ENCODE measurements at places on chromosomes 7 and 10.

DNA sequence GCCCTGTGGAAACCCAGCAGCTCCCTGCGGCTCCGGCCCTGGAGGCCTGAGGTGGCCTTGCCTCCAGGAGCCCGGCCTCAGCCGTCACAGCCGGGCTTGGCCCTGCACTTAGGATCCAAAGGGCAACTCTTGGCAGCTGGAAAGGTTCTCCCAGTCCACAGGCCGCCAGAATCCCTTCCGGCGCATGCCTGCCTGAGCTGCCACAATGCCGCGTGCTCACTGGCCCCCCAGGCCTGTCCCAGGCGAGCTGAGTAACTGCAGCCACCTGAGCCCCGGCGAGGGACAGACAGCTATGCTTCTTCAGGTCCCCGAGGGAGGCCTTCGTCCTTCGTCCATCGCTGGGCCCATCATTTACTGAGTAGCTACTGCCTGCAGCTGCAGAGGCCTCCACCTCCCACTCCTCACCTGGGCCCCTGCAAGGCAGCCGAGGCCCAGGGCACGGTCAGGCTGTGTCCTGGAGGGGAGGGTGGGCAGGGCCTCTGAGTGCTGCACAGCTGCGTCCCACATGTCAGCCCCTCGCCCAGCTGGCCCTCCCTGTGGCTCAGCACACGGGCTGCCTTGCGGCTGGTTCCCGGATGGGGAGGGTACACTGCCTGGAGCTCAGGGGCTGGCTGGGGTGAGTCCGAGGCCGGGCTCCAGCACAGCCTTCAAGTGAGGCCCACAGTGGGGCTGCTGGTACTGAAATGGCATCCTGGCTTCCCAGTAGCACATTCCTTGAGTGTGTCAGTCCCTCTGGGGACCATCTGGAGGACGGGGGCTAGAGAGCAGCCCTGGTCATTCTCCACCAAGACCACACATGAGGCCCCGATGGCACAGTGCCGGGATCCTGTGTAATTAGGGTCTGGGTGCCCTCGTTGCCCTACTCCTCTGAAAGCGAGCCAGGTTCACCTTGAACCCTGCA is 172.5 kb downstream of the ELFN1 start:
- no peak for DNase-seq

GRCh38 chr10:12381536-12382156 is 32.3 kb downstream of the CAMK1D start:
- DNase-seq: no peak

DNA sequence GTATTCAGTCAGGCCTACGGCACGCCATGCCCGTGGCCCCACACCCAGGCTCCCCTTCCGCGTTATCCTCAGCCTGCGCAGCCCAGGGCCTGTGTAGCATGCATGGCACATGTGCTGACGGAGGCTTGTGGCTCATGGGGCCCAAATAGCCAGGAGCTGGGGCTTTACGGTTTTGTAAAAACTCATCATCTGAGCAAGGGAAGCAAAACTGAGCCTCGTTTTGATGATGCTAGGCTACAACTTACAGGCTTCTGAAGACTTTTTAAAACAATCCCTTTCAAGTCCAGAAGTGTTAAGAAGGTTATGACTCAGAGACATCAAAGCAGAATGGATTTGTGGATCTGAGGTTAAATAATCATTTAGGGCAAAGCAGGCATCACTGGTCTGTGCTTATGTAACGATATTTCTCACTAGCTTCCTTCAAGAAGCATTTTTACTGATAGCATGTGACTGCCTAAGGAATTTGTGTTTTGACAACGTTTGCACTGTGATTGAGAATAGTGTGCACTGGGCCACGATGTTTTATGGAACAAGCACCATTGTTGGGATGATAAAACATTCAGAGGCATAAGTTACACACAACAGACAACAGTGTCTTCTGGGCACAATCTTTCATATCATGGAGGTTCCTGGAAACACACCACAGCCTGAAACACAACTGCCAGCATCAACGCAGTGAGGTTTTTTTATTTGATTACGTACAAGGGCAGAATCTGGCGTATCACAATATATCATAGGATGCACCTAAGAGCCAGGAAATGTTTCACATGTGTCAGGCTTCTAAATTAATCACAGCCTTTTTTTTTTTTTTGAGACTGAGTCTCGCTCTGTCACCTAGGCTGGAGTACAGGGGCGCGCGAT is 274.3 kb downstream of the CCDC3 start:
- DNase-seq: no peak

- DNase-seq: no peak
Observed at GRCh38 chr7:151107882-151108281, 21.6 kb downstream of the AGAP3 start.

- no peak for DNase-seq
Observed at GRCh38 chr7:151351967-151352366, 10.4 kb downstream of the NUB1 start.

GRCh38 chr10:80686734-80687475 is 149.2 kb downstream of the SH2D4B start:
- DNase-seq: no peak

GRCh38 chr7:38179776-38180226 is 1.8 kb downstream of the STARD3NL start:
- DNase-seq: no peak

- DNase-seq: no peak
Observed at GRCh38 chr10:127610816-127611215, 61.7 kb downstream of the NPS start.

- DNase-seq: no peak
Observed at GRCh38 chr7:50828801-50829200, 46.1 kb upstream of the GRB10 start.

DNA sequence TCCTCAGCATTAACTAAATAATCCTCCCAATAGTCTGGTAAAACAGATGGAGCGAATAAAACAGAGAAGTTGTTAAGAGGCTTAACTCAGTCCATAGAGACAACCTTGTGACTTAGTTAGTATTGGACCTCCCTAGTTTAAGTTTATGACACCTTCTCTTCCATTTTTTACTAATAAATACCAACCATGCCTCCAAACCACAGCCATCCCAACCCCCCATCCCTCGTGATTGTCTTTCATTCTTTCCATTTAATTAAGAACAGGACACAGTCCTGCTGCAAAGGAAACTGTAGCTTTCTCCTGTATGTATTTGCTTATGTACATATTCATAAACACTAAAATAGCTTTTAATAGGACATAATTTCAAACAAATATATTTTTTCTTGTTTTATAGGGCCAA is 238.2 kb downstream of the SEMA3D start:
- DNase-seq: no peak

DNA sequence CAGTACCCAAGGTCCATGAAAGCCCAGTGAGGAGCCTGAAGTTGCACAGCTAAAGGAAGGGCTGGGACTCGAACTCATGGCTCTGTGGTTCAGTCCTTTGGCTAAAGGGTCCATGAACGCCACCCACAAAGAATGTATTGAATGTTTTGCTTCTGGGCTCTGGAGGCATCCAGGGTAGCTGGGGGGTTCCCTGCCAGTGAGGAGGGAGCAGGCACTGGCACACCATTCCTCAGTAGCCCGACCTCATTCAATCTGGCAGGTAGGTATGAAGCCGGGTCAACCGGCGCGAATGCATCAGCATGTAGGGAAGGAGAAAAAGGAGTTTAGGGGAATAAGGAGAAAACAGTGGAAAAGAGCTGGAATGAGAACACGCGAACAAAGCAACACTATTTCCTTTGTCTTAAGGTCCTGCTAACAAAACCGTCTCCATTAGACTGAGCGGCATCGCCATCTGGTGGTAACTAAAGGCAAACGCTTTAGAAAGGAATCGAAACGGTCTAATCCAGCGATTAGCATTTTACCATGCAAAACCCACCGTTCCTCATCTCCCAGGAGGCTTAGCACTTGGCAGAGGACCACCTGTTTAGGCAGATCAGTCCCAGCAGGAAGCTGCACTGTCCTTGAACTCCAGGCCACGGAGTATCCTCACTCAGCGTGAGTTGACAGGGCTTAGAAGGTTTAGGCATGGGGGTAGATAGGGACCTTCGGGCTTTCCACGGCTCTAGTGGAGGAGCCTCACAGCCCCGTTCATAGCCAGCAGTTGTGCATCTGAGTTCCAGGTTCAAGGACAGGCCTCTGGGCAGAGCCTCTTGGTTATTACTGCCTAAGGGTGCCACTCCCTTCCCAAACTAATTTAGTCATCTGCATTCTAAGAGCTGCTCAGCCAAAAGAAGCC is 122.8 kb downstream of the UBE2H start:
- peak; percentile 24 for DNase-seq

- no peak for DNase-seq
Observed at GRCh38 chr7:7257899-7258692, 75.8 kb downstream of the C1GALT1 start.

DNA sequence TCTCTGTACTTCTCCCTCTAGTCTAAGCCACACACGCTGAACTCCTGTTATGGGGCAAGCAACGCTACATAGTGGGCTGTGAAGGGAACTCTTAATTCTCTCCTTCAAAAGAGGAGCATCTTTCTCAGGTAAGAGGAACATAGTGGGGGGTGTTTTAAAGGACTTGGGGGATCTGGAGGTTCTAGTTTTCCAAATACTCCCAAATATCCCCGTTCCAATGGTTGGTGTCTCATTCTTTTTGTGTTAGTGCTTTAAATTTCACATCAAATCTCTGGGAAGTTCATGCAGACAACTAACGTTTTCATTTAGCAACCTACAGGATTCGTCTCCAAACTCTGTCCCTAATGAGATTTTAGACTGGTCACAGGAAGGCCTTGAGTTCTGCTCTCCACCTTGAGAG is 12.4 kb upstream of the WDR86 start:
- no peak for DNase-seq

DNA sequence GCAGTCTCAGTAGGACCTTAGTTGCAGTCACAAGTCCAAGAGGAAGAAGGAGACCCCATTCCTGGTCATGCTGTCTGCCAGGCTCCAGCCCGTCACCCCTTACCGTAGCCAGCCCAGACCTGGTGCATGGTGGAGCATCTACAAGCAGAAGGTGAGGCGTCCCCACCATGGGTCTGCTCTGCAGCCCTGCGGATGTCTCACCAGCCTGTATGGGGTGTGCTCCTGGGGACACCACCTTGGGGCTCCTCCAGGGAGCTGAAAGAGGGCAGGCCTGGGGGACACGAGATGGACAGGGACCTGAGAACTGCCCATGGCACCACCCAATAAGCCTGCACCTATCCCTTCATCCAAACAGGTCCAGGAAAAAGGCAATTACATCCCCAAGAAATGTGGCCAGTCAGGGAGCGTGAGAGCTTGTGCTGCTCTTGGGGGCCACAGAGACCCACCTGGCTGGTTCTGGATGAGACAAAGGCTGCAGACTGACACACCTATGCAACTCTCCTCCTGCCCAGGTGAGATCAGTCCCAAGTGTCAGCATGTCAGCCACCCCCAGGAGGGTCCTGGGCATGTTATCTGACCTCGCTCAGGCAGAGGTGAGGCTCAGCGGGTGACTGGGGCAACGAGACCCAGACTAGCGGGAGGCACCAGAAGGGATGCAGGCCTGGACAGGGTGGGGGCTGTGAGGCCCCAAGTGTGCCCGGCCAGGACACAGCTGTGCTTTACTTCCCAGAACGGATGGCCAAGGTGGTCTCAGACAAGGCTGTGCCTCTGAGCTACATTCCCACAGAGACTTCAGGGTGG is 84.5 kb upstream of the RET start:
- no peak for DNase-seq

DNA sequence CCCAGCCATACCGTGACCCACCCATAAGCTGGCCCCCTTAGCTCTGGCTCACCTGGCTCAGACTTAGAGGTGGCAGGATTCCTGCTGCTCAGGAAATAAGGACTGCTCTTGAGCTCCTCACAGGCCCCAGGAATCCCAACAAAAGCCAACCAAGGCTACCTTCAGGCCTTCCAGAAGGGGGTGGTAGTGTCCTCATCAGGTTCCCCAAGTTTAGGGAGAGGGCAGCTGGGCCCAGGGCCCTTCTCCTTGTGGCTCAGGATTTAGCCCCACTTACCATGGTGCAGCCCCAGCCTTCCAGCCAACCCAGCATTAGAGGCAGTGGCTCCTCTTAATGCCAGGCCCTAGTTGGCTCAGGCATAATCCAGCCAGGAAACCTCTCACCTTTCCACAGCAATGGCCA is 23.5 kb downstream of the NPFFR1 start:
- DNase-seq: no peak

- no peak for DNase-seq
Observed at GRCh38 chr7:111274857-111275256, 183.9 kb downstream of the LRRN3 start.

- no peak for DNase-seq
Observed at GRCh38 chr10:5442990-5443370, 30.6 kb downstream of the NET1 start.
